ENCODE measurements at places on chromosomes 1 and 21. TPM values are rescaled to one million over a fixed set of nuclear protein-coding genes. Genes with fewer than 3 reads are reported as not detected.

GUCA2A gene
- not detected for total RNA-seq

SLC44A5 gene
- total RNA-seq = 219 TPM

SLC35D1 gene
- 20.3 TPM for total RNA-seq

DYNLT5 gene
- total RNA-seq = 2.8 TPM

FNBP1L gene
- 381 TPM for total RNA-seq

RAB3B gene
- 9.4 TPM for total RNA-seq

ITGB2 gene
- total RNA-seq = 8.5 TPM

KRTAP7-1 gene
- total RNA-seq = not detected

TXNIP gene
- total RNA-seq = 92.6 TPM

BCAR3 gene
- 7.2 TPM for total RNA-seq

NPHS2 gene
- not detected for total RNA-seq

DEPDC1 gene
- total RNA-seq = 4.7 TPM

FAM177B gene
- total RNA-seq = not detected

CYYR1 gene
- 1.9 TPM for total RNA-seq

MTMR11 gene
- total RNA-seq = 4.1 TPM

NR1I3 gene
- total RNA-seq = not detected

RHEX gene
- total RNA-seq = not detected

FLG2 gene
- not detected for total RNA-seq

RCSD1 gene
- total RNA-seq = 4.4 TPM

DIRAS3 gene
- 1.9 TPM for total RNA-seq

SLAMF6 gene
- total RNA-seq = not detected

SLC5A9 gene
- total RNA-seq = not detected

SLAMF8 gene
- total RNA-seq = not detected

TMPRSS15 gene
- total RNA-seq = not detected

KIF14 gene
- 3.8 TPM for total RNA-seq

FOXD3 gene
- not detected for total RNA-seq

FAM20B gene
- total RNA-seq = 39.8 TPM

DCAF6 gene
- total RNA-seq = 95.8 TPM

PGLYRP4 gene
- not detected for total RNA-seq

CR1L gene
- total RNA-seq = not detected

TDRD5 gene
- 1.9 TPM for total RNA-seq

POU3F1 gene
- 5.9 TPM for total RNA-seq

PBX1 gene
- total RNA-seq = 430 TPM

TOR3A gene
- total RNA-seq = 22.5 TPM

ADAMTS4 gene
- 0.31 TPM for total RNA-seq

KLF17 gene
- total RNA-seq = not detected

KIF17 gene
- total RNA-seq = 5.9 TPM

HES3 gene
- total RNA-seq = not detected

F5 gene
- not detected for total RNA-seq

TEX38 gene
- not detected for total RNA-seq

HAO2 gene
- not detected for total RNA-seq

OVAAL gene
- not detected for total RNA-seq

DPM3 gene
- 12.5 TPM for total RNA-seq

RBP7 gene
- total RNA-seq = not detected

SYTL1 gene
- total RNA-seq = not detected

MTARC2 gene
- 8.1 TPM for total RNA-seq

S100A10 gene
- total RNA-seq = 1.6 TPM

TMEM61 gene
- total RNA-seq = not detected

OR6N1 gene
- total RNA-seq = not detected

S100A2 gene
- total RNA-seq = not detected

MTOR gene
- 74.2 TPM for total RNA-seq

UBASH3A gene
- not detected for total RNA-seq

SPATA21 gene
- total RNA-seq = 0.31 TPM

MRPL37 gene
- total RNA-seq = 31.0 TPM

ADGRL2 gene
- 188 TPM for total RNA-seq

SAMD11 gene
- total RNA-seq = not detected

RIMS3 gene
- total RNA-seq = 31.9 TPM
